ENCODE measurements at places on chromosomes 2 and 18. TPM values are rescaled to one million over a fixed set of nuclear protein-coding genes. Genes with fewer than 3 reads are reported as not detected.

- DNase-seq: no peak
Measured at GRCh38 chr2:163735685-163736432, at the start of gene FIGN. Gene FIGN, minus strand, starts transcription at chr2:163736008. Its CDS starts 1,081 bp downstream, at chr2:163734927.

- no peak for DNase-seq
Measured at GRCh38 chr2:43110442-43110871, 115.9 kb downstream of the ZFP36L2 start.

DNA sequence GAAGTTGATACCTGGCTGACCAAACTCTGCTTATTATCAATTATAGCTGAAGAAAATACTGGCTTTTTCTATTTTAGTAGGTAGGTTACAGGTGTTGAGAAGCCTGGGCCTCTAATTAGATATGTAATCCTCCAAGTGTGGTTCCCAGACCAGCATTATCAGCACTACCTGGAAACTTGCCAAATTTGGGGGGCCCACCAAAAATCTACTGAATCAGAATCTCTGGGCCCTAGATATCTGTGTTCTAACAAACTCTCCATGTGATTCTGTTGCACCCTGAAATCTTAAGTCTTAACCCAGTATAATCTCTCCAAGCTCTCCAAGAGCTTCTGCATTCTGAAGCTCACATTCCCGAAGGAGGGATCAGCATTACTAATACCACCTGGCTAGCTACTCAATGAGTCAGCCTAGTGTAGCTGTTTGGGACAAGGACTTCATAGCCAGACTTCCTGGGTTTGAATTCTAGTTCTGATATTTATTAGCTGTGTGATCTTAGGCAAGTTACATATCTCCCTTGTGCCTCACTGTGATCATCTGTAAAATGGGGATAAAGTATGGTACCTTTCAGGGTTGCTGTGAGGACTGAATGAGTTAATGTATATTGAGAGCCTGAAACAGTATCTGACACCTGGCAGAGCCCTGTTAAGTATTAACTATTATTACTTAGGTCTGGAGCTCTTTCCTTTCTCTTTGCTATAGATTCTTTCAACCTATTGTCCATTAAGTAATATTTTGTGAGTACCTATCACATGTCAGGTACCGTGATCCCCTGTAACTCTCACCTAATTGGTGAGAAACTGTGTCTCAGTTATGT lies 94.1 kb upstream of the CD302 start:
- DNase-seq: no peak

DNA sequence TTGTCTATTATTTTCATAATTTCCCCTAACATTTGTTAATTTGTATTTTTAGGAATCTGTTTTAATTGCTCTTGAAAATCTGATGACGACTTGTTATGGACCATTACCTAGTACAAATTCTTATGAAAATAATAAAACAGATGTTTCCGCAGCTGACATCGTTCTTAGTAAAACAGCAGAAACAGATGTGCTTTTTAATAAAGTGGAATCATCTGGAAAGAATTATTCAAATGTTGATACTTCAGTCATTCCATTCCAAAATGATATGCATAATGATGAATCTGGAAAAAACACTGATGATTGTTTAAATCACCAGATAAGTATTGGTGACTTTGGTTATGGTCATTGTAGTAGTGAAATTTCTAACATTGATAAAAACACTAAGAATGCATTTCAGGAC lies 69.9 kb downstream of the PMS1 start:
- no peak for DNase-seq

GRCh38 chr2:238773472-238773871 lies 74.4 kb upstream of the TWIST2 start:
- no peak for DNase-seq

DNA sequence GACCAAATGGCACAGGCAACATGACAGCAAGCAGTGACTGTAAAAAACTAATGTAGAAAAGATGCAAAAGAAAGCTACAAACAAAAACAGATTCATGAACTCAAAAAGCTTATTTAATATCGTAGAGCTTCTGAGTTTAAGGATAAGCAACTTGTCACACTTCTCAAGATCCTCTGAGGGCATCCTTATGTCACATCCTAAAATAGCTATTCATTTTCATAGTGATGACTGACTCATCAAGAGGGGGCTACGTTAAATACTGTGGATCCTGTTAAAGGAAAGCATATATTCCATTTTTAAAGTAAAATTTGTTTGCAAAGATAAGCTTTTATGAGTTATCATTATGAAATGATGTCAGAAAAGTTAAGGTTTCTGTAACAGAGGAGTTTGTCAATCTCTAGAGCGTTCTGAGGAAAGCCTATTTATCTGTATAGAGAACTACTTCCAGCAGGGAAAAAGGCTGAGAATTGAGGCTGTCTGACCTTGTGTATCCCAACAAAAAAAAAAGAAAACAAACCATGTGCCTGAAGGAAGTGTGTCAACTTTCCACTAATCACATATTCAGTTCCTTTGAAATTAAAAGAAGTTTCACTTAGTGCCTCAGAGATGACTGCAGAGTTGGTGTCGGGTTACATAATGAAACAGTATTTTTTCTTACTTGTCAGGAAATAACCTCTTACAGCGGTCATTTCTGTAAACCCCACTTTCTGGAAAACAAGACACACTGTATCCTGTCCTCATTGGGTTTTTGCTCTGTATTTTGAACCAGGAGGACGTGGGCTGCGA lies 115.5 kb downstream of the ESCO1 start:
- DNase-seq: no peak

DNA sequence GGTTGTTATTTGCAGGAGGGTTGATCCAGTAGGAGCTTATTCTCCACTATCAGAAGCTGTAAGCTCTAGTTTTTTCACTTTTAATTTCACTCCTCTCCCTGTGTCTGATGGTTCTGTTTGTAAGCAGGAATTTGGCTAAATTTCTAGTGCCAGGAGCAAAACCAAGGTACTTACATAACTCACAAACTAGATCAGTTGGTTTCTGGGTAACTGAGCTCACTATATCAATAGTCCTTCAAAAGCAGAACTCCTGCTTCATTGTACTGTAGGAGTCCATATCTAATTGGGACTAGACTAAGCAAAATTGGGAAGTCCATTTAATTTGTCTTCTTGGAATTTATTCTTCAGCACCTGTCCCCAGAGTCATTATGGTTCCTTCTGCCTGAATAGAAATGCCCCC lies 20.1 kb upstream of the RAX start:
- DNase-seq: no peak

GRCh38 chr2:144946263-144946662 lies 426.3 kb upstream of the ZEB2 start:
- DNase-seq: no peak

DNA sequence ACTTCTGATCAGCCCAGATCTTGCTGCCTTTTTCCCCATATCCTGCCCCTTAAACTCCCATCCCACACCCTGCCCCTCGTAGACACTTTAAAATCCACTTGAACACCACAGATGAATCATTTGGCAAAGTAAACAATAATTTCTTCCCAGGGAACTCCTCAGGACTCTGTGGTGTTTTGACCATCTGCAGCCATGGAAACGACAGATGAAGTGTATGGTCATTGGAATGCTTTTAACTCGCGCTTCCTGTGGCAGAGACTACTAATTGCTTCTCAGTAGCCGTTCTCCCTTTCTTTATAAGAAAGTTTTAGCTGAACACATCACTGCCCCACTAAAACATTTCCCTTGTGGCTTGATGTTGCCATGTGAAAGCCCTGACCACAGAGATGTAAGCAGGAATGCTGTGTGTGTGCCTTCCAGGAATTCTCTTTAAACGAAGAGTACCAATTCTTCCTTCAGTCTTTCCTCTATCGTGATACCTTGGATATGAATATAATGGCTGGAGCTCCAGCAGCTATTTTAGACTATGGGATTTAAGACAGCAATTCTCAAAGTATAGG lies 92.7 kb upstream of the PARD3B start:
- DNase-seq: no peak

DNA sequence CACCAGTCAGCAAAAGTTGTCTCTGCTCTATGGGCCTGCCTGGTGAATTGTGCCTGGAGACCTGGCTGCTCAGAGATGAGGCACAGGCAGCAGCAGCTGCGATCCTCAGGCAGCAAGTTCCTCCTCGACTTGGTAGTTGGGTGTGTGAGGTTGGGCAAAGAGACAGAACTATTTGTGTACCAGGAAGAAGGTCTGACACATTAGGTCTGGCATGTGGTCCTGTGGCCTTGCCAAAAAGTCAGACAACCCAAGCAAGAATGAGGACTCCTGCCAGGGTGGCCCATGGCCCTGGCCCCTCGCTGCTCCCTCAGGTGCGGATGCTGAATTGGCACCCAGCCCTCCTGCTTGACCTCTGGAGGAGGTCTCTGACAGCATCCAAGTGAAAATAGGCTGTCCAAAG lies 192.7 kb downstream of the DYSF start:
- DNase-seq: no peak

Gene CCNYL1
- total RNA-seq: 11.1 TPM

Gene RSAD2
- 4.6 TPM for total RNA-seq

Gene GPBAR1
- 1.6 TPM for total RNA-seq

Gene TIMM21
- 11.8 TPM for total RNA-seq
